Stimulated activated CD8-positive, alpha-beta memory T cell treated with anti-CD3 and anti-CD28 coated beads, Interleukin-15, amount 100 ng/mL, for 4 hours (primary cell): ENCODE measurements at places on chromosomes 12 and 14.

DNA sequence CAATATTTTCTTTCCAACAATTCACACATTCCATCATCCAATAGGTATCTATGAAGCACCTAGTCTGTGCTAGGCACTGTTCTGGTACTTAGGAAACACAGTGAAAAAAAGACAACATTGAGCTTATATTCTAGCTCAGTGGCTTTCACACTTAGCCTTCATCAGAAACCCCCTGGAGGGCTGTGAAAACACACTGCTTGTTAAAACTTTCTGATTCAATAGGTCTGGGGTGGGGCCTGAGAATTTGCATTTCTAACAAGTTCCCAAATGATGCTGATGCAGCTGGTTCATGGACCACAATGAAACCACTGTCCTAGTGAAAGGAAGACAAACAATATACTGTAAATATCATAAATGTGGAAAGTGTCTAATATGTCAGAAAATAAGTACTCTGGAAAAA, 5.9 kb downstream of the VTI1B start:
- no peak for DNase-seq

DNA sequence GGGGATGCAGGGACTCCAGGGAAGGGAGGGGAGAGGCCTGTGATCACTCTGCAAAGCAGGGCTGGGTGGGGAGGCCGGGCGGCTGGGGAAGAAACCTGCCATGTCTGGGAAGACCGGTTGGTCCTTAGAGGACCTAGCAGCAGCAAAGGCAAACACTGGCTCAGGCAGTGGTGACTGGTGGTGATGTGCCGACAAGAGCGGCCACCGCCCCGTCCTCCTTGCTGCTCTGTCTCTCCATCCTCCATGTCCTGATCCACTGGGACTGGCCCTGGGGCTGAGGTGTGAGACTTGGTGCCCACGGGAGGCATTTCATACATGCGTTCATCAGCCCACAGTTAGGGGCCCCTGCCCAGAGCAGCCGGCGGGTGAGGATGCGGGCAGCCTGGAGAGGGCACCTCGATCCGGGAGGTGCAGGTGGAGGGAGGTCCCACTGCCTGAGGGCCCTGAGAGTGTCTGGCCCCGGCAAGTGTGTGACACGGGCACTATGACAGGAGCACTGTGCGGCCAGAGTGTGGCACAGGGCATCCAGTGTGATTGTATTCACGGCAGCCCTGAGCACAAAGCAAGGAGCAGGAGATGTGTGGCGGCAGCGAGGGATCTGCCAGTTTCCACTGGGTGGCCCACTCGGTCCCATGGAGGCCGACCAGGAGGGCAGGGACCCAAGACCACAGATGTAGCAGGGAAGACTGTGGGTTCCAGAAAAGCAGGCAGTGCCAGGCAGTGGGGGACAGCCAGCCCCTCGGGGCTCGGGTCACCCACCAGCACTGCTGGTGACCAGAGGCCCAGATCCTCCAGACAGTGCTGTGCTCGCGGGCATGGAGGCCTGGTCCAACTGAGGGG, 13.9 kb downstream of the ANKRD9 start:
- no peak for DNase-seq

GRCh38 chr12:54602661-54603060, 14.2 kb upstream of the PPP1R1A start:
- no peak for DNase-seq

DNA sequence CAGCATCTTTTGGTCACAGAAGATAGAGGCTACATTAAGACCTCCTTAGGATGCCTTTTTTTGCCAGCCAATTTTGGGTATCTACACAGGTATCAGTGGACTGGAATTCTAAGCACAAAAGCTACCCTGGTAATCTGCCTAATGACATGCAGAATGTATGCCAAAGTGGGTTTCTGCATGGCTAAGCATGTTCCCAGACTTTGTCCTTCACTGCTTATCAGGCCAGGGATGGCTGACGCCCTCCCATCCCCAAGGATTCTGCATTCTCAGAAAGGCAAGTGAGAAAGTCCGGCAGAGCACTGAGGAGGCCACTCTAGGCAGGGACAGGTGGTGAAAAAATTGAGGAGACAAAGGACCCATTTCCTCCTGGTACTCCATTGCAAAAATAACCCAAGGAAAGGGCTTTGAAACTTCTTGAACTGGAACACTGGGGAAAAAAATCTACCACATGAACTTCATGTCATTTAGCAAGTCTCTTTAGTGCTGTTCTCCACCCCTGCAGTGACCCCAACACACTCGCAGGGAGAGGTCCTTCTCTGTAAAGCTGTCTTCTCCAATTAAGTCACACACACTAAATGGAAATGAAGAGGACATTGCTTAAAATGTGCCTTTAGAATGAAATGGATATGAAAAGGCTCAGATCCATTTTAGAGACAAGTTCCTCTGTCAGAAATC, 91.7 kb upstream of the MAX start:
- DNase-seq, result no peak

GRCh38 chr12:98544751-98545150, 29.4 kb downstream of the TMPO start:
- no peak for DNase-seq

DNA sequence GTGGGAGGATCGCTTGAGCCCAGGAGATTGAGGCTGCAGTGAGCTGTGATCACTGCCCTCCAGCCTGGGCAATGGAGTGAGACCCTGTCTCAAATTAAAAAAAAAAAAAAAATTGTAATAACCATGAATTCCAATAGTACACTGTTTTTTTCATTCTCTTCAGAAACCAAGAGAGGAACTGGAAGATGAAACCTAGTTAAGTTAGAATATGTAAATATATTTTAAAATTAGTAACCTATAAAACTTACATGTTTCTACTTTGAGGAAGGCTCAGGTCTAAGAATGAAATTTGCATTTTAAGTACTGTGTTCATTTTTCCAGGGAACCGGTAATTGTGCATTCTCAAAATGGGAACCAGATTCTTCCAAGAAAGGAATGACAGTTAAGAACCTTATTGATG, 18.8 kb downstream of the KNTC1 start:
- no peak for DNase-seq
